Endodermal cell (in vitro differentiated cells): ENCODE measurements at places on chromosomes 5 and 9.

DNA sequence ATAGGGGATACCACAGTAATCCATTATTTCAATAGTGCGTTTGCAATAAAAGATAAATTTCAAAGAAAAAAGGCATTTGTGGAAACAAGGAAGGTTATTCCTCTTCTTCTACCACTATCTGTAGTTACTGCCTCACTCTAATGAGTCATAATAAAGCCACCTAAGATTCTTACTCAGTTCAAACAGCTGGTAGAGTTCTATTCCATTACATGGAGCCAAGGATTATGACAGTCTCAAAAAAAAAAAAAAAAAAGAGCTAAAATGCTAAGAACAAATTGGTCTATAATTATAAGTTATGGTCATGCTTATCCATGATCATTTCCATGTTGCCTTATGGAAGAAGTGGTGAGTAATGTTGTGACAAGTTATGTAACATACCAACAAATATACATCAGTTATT, 46.3 kb downstream of the DENND1A start:
- DNase-seq: no peak

GRCh38 chr9:6944896-6945295, 187.1 kb downstream of the KDM4C start:
- no peak for DNase-seq

GRCh38 chr5:174364676-174365075, 319.2 kb downstream of the NSG2 start:
- DNase-seq: no peak

DNA sequence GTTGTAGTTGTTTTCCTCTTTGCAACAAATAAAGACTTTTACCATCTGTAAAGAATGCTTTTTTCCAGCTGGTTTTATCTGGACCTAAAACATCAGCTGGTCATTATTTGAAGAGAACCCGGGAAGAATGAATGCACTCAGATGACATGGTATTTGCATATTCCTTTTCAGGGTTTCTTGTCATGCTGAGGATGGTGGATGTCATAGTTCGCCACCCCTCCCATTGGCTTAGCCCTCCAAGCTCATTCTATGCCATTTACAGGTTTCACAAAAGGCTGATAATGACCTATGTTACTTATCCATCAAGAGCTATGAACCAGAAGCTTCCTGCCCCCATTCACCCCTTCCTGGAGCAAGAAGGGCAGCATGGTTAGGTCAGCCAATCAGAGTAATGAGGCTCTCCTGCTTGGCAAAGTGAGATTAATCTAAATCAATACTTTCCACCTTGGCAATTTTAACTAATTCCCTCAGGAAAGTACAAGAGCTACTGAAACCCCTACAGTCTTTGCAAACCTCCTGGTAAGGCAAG, 440.5 kb upstream of the TLE4 start:
- peak; percentile 55 for DNase-seq

GRCh38 chr9:77451507-77451906, 196.6 kb downstream of the GNA14 start:
- no peak for DNase-seq

- peak; percentile 51 for DNase-seq
Observed at GRCh38 chr9:128913048-128913900, 7.5 kb upstream of the PHYHD1 start.
